ENCODE measurements at places on chromosomes 12 and 14.

DNA sequence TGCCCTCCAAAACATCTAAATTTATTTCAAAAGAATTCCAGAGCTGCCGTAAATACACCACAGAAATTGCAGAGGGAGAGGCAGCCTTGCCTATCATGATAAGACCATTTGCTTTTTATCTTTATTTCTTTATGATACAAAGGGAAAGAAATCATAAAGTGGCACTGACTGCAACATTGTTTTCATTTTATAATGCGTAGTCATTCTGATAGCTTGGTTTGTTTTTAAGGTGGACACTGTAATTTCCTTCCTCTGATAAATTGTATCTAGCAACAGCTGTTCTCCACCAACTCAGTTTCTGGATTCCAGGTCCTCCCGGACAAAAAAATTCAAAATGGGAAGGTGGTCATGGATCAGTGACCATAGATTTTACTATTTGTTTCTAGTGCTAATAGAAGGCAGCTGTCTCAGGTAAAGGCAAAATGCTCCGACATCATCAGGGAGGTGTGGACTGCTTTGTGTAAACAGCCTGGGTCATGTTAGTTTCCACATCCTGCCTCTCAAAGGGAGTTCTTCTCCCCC lies 623 bp upstream of the TSPAN8 start:
- DNase-seq, result no peak

DNA sequence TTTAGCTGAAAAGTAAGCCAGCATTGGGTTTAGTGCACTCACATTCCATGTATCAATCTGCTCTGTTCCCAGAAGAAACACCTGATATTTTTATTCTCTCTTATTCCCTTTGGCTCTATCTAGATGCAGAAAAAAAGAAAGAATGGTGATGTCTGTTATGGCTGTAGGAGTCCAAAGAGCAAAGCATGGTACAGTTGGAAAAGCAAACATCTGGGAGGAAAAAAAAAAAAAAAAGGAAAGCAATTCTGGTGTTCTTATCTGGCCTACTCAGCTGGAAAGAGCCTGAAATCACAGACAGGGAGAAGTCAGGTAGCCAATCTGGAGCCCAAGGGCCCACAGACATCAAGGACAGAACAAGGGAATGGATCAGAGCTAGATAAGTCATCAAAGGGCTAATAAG lies 293.9 kb downstream of the DUSP6 start:
- no peak for DNase-seq

- no peak for DNase-seq
Observed at GRCh38 chr14:102731871-102732800, 45.1 kb upstream of the TRAF3 start.

DNA sequence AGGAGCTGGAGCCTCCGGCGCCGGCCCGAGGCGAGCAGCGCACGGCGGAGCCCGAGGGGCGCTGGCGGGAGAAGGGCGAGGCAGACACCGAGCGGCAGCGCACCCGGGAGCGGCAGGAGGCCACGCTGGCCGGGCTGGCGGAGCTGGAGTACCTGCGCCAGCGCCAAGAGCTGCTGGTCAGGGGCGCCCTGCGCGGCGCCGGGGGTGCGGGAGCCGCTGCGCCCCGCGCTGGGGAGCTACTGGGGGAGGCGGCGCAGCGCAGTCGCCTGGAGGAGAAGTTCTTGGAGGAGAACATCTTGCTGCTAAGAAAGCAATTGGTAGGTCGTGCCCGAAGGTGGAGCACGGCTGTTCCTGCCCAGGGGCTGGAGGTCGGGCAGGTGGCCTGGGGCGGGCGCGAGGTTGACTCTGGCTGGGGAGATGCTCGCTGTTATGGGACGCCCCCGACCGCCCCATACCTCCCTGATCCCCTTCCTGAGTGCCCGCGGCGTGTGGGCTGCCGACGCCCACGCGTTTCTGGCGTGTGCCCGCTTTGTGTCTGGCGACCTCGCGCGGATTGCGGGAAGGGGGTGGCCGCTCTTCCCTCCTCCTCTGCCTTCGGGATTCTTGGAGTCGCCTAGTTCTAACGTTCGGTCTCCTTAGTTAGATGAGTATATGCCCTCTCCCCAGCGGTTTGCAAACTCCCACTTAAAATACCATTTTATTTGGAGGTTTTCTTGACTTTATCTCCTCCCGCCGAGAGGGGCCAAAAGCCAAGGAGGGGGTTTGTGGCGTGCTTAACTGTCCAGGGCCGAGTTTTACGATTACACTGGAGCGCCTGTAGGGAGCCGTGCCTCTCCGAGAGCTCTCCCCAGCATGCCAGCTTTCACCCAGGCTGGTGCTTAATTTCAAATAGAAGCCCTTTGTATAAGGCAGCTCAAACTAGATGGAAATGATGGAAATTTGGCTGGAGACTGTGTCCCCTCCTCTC lies 752 bp downstream of the DACT1 start:
- DNase-seq, result peak; percentile 23

- DNase-seq, result no peak
Observed at GRCh38 chr12:105409801-105410471, 79.4 kb downstream of the C12orf75 start.

- no peak for DNase-seq
Observed at GRCh38 chr14:28766469-28766955, at the start of gene FOXG1. Gene FOXG1 (plus strand): TSS chr14:28766787. CDS start chr14:28767280, 493 bp downstream.

- no peak for DNase-seq
Observed at GRCh38 chr12:65935906-65936901, 111.9 kb downstream of the HMGA2 start.

- no peak for DNase-seq
Observed at GRCh38 chr12:5807090-5807414, 138.0 kb downstream of the ANO2 start.

- no peak for DNase-seq
Observed at GRCh38 chr14:99539491-99539890, 58.3 kb downstream of the CCNK start.

GRCh38 chr12:58528271-58528670 lies 392.0 kb downstream of the LRIG3 start:
- no peak for DNase-seq

GRCh38 chr12:39375206-39375808 lies 67.6 kb downstream of the KIF21A start:
- no peak for DNase-seq

GRCh38 chr14:101954501-101954900 lies 9.9 kb upstream of the DYNC1H1 start:
- DNase-seq, result no peak

- no peak for DNase-seq
Observed at GRCh38 chr12:124501827-124502226, 65.6 kb downstream of the NCOR2 start.

DNA sequence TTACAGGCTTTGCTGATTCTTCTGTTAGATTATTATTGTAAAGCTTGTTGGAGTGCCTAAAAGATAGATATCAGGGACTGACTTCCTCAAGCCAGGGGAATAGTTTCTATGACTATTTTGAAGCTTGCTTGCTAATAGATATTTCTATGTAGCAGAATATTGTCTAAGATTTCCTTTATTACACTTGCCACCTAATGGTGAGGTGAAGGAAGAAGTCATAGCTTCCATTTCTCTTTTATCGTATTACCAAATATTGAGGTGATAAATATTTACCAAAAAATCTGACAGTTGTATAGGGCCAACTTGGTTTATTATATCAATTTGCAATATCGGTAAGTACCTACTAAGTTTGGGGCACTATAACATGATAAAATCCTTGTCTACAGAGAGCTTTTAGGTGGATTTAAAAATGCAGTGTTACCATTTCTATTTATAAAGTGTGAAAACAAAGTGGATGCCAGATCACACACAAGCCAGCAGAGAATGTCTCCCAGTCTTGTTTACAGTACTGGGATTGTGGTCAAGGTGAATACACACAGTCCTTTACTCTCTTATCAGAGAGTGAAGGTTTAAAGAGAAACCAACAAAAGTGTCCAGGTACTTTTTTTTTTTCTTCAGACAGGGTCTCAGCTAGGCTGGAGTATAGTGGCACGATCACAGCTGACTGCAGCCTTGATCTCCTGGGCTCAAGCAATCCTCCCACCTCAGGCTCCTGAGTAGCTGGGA lies 137.9 kb downstream of the IGF1 start:
- no peak for DNase-seq

- DNase-seq, result no peak
Observed at GRCh38 chr14:104981699-104982541, 3.7 kb upstream of the CLBA1 start.

- no peak for DNase-seq
Observed at GRCh38 chr14:36508418-36509068, 11.5 kb downstream of the NKX2-1 start.

GRCh38 chr14:101007765-101008164 lies 104.2 kb upstream of the RTL1 start:
- DNase-seq, result no peak

- DNase-seq, result no peak
Observed at GRCh38 chr12:19964549-19964948, 403.8 kb upstream of the PDE3A start.

DNA sequence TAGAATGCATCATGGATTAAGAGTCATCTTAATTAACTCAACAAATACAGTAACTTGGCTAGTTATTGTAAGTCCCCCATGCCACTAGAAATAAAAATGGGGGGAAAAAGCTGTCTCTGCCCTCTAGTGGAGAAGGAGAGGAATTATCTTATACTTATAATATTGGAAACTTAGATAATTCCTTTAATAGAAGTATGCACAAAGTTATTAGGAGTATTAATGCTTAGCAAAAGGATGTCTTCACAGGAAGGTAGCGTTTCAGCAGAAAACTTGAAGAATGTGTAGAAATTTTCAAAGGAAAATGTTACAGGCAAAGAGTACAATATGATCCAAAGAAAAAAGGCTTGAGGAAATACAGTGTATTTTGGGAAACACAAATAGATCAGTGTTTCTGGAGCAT lies 19.8 kb downstream of the OR5AU1 start:
- DNase-seq, result no peak

- DNase-seq, result peak; percentile 12
Observed at GRCh38 chr12:113862590-113863454, 103.3 kb downstream of the RBM19 start.

DNA sequence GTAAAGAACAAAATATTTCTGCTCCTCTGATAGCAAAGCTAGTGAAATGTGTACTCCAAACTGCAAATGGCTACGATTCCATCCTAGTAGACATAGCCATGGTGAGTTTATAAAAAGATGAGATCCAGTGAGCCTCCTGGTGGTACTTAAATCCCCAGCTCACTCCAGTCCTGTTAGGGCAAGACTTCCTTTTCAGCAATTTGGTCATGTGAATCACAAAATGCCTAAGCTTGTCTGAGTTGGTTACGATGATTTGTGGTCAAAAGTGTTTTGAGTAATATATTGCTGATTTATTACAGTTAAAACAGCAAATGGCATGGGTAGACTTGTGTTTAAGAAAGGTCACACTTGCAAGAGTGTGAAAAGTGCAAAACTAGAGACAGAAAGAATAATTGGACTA lies 102.7 kb upstream of the NAV3 start:
- DNase-seq, result no peak

GRCh38 chr12:71124835-71125460 lies 32.9 kb downstream of the TSPAN8 start:
- DNase-seq, result no peak

DNA sequence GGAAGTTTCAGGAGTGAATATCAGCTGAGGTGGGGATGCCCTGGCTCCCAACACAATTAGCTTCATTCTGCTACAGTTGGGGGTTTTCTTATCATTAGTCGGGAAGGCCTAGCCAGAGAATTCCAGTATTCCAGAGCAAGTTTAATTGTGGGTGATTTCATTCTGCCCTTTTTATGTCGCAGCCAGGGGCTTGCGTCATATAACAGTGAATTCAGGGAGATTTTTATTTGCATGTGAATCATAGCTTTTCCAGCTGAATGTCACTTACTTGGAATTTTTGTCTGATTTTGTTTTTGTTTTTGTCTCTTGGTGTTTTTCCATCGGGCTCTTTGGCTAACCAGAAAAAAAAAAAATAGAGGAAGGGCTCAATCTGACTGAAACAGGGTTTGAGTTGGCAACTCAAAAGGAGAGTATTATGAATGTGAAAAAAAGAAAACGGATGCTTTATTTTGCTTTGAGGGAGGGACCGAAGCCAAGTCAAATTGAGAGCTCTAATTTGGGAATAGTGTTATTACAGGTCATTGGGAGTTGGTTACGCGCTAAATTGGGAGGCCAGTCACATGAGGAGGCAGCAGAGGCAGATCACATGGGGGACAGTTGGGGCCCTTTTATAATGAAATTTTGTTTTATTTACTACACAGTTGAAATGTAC lies 119.4 kb downstream of the SAMD4A start:
- no peak for DNase-seq

GRCh38 chr14:59187802-59188460 lies 536 bp upstream of the DAAM1 start:
- peak; percentile 8 for DNase-seq

DNA sequence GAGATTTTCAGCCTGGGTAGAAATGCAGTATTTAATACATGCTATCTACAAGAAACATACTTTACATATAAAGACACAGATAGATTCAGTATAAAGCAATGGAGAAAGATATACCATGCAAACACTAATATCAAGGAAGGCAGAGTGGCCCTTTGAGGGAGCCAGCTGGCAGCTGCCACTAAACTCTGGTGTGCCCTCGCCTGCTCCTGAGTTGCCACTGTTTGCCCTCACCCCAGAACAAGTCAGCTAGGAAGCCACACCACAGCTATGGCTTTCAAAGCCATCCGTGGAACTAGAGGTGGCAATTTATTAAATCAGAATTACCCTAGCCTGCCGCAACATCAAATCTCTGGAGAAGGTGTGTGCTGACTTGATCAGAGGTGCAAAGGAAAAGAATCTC lies 18.3 kb downstream of the PXN start:
- DNase-seq, result no peak

DNA sequence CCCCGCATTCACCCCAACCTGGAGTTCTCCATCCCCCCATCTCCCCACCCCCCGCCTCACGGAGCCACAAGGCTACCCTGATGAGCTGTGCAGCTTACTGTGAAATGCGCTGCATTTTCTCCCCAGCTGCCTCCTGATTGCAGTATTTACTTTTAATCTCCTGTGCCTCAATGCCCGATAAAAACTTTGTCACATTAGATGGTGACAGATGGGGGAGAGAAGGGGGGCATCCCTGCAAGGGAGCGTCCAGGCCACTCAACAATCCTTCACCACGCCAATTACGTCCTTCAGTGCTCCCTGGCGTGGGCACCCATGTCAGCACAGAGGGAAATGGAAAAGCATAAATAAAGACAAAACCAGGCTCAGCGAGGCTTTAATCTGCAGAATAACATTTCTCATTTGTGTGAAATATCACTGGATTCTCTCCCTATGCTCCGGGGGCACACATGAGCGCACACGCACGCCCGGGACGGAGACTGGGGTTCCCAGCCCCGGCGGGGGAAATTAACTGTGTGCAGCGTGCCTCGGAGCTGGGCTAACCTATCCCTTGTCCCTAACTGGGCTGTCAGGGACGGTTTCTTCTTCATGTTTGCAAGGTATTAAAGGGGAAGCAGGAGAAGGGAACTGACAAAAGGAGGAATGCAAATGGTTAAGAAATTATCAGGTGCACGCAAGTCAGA lies 186.7 kb upstream of the VASH1 start:
- no peak for DNase-seq

All from activated T-cell treated with anti-CD3 and anti-CD28 coated beads for 48 hours (primary cell).